Activated CD8-positive, alpha-beta T cell treated with anti-CD3 and anti-CD28 coated beads, Interleukin-2, amount 10 ng/mL, durations not matched to agents 7 days and 5 days (primary cell): ENCODE measurements at places on chromosomes 6 and 20. TPM values are rescaled to one million over a fixed set of nuclear protein-coding genes. Genes with fewer than 3 reads are reported as not detected.

GRCh38 chr6:6537488-6538260, 50.8 kb upstream of the LY86 start:
- DNase-seq: no peak

DNA sequence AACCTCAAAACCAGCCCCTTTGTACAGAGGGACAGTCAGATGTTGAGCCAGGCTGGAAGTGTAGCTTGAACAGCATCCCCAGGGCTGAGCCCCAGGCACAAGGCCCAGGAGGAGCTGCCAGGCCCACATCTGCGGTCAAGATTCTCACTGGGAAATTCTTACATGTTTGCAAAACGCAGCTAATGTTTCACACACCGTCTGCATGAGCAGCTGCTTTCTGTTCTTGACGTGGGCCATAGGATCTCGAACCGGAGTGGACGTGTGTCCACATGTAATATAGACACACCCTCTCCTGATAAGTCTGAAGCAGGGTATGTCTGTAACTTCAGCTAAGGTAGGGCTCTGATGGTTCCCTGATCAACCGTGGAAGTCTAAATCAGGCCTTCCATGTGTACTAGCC, 41.3 kb upstream of the TRAF3IP2 start:
- no peak for DNase-seq

GRCh38 chr6:70601014-70601413, 34.3 kb downstream of the SDHAF4 start:
- DNase-seq: no peak

GRCh38 chr6:2839982-2840748, 1.5 kb downstream of the SERPINB1 start:
- DNase-seq: no peak

DNA sequence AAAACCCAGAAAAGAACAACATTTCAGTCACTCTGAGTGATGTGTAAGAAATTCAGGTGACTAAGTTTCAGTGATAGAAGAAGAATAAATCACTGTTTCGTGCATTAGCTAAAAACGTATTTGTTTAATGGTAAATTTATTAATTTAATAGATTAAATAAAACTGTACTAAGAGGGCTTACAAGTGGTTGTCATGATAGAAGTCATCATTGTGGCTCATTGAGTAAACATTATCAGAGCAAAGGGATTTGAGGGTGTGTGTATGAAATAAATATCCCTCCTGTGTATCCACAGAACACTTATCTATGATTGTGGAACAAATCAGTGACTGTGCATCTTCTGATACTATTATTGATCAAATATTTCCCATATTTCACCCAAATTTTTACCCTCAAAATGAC, 40.1 kb downstream of the THEMIS start:
- no peak for DNase-seq

DNA sequence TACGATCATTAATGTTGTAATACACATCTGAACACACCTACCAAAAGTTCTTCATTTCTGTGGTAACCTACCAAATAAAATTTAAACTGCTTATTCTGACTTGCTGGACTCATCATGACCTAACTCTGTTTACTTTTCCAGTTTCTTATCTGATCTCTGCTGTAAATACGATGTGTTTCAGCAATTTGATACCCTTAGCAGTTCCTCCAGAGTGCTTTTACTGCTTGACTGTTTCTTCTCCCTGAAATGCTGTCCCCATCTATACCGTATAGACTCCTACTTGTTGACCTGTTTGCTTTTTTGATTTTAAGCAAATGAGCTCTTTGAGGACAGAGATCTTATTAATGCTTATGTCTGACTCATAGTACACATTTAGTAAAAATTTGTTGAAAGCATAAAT, 119.5 kb downstream of the SCAF8 start:
- no peak for DNase-seq

Gene NHLRC1
- 0.21 TPM for total RNA-seq

Gene TAAR6
- not detected for total RNA-seq
